Panc1 (cell line): ENCODE measurements at places on chromosomes 6 and 20. TPM values are rescaled to one million over a fixed set of nuclear protein-coding genes. Genes with fewer than 3 reads are reported as not detected.

ADGRF5 gene
- 0.18 TPM for total RNA-seq

OXT gene
- not detected for total RNA-seq

- no peaks in the 10 kb centered on the region for H3K36me3 ChIP-seq
- no peaks in the 10 kb centered on the region for H3K4me1 ChIP-seq
Measured at GRCh38 chr6:151180330-151181048, 59.3 kb upstream of the AKAP12 start.

- DNase-seq: no peak
- no peaks in the 10 kb centered on the region for H3K36me3 ChIP-seq
- H3K27ac ChIP-seq: no peak overlapping the region
- H3K4me1 ChIP-seq: peaks cover 8% of the 10 kb centered on the region
Measured at GRCh38 chr20:43838703-43839060, 76.0 kb upstream of the TOX2 start.

- no peak overlapping the region for H3K4me3 ChIP-seq
- no peak overlapping the region for H3K27ac ChIP-seq
- no peaks in the 10 kb centered on the region for H3K36me3 ChIP-seq
- DNase-seq: no peak
- H3K4me1 ChIP-seq: no peaks in the 10 kb centered on the region
Measured at GRCh38 chr6:168060521-168060931, 18.5 kb downstream of the FRMD1 start.

DNA sequence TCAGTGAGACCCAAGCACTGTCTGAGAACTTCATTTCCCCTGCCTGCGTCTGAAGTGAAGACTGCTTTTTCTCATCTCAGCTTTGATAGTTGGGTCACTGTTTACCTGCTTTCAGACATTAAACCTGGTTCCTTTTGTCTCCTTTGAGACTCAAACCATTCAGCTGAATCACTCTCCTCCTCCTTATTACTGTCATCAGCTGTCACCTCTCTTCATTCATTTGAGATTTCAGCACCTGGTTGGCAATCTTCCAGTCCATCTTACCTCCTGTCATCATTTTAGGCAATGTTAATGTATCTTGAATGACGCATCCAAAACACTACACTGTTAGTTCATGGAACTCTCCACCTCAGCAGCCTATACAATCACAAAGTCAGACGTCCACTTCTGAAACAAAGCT, 34.3 kb upstream of the SOX4 start:
- no peak overlapping the region for H3K27ac ChIP-seq
- no peak overlapping the region for H3K4me3 ChIP-seq
- no peak for DNase-seq
- H3K36me3 ChIP-seq: no peaks in the 10 kb centered on the region

GRCh38 chr6:38933426-38933825, 115.2 kb upstream of the GLP1R start:
- no peak for DNase-seq
- H3K27ac ChIP-seq: no peak overlapping the region
- no peaks in the 10 kb centered on the region; the same call in 1 of the 2 replicates for H3K36me3 ChIP-seq
- peaks cover 22% of the 10 kb centered on the region for H3K27me3 ChIP-seq
- H3K4me1 ChIP-seq: no peaks in the 10 kb centered on the region
- no peak overlapping the region for H3K4me3 ChIP-seq
